ENCODE measurements at places on chromosomes 4 and X.

- DNase-seq, result no peak
These were observed 235.9 kb downstream of the RPA4 start for GRCh38 chrX:97119474-97120109.

GRCh38 chr4:38902695-38903094 is 35.1 kb downstream of the FAM114A1 start:
- peak; percentile 74 for DNase-seq

- DNase-seq, result no peak
These were observed 5.4 kb upstream of the GTPBP6 start for GRCh38 chrX:323721-324628.

GRCh38 chr4:1379351-1379781 is 26.9 kb downstream of the NKX1-1 start:
- no peak for DNase-seq

GRCh38 chr4:89268679-89269078 is 38.9 kb downstream of the GPRIN3 start:
- DNase-seq, result no peak

DNA sequence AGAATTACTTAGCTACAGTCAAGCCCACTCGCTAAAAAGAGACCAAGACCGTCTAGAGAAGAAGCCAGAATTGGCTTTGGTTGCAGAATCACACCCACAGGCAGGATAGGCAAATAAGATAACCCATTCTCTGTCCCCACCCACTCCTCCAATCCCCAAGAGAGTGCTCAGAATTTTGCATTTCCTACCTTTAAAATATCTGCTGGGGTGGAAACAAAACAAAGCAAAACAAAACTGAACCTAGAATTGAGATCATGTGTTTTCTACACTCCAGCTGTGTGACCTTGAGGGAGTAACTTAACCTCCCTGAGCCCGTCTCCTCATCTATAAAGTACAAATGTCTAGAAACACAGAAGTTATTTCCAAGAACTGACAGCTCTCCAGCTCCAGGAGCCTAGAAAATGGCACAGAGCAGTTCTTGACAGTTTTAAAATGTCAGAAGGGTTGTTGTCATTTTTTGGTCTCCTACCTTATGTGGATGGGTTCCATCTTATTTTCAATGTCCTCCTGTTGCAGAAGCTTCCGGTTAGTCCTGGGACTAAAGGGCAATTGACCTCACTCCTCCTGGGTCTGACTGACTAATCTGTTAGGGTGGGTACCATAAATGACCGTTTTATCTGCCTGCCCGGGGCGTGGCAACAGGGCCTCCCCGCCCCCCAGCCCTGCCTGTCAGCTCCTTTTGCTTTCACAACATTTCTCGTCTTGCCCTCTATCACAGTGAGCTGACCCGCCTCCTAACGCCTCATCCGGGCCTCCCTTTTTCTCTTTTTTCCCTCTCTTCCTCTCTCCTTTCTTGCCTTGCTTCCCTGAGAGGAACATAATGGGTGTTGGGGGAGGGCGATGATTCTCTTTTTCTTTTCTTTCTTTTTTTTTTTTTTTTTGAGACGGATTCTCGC is 114.0 kb downstream of the RBM47 start:
- no peak for DNase-seq

- no peak for DNase-seq
These were observed 70.1 kb upstream of the LSM6 start for GRCh38 chr4:146105464-146105863.

DNA sequence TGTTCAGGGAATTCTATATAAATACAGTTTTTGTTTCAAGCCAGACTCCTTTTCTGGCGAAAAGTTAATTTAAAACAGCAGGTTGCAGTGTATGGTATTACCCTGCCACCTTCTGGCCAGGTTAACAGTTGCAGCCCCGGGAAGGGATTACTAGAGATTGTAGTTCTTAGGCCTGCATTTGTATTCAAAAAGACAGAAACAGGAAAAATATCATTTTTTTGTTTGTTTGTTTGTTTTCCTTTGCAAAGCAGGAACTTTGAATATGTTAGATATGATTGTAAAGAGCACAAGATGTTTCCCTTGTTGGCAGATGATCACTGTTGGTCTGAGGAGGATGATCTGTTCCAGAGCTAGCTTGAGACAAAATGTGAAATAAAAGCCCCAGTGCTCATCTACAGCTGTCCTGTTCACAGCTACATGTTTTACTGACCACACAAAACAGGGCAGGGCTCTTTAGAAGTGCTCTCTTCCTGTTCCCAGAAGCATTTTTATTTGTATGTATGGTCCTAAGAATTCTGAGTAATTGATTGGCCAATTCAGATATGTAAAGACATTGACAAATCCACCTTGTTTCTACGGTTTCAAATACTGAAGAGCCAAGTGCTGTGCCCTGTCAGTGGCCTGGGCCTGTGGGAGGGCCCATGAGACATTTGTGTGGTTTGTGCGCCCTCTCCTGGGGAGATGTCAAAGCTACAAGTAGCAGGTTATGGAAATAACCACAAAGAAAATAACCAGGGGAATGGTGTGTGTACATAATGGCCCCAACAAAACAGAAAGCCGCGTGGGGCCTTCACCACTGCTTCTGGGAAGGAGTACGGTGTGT is 57.9 kb downstream of the CLDN22 start:
- DNase-seq, result peak; percentile 66

GRCh38 chrX:48937054-48937907 is 18.5 kb upstream of the PIM2 start:
- no peak for DNase-seq

GRCh38 chrX:41036668-41037326 is 48.4 kb upstream of the USP9X start:
- no peak for DNase-seq

DNA sequence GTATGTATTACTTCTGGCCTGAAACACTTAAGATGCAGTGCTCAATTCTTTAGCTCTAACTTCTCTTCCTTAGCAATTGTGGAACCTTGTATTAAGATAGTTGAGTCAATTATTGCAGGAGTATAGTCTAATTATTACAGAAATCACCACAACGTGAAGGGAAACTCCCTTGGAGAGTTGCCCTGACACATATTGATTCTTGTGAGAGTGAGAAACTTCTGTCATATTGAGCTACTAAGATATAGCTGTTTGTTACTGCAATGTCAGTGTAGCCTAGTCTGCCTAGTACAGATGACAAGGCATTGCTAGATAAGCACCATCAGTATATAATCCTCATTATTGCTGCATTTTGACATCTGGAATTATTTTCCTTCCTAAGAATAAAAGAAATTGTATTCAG is 82.7 kb upstream of the TEX13C start:
- no peak for DNase-seq

GRCh38 chr4:14792702-14793227 is 209.5 kb upstream of the CPEB2 start:
- DNase-seq, result no peak

DNA sequence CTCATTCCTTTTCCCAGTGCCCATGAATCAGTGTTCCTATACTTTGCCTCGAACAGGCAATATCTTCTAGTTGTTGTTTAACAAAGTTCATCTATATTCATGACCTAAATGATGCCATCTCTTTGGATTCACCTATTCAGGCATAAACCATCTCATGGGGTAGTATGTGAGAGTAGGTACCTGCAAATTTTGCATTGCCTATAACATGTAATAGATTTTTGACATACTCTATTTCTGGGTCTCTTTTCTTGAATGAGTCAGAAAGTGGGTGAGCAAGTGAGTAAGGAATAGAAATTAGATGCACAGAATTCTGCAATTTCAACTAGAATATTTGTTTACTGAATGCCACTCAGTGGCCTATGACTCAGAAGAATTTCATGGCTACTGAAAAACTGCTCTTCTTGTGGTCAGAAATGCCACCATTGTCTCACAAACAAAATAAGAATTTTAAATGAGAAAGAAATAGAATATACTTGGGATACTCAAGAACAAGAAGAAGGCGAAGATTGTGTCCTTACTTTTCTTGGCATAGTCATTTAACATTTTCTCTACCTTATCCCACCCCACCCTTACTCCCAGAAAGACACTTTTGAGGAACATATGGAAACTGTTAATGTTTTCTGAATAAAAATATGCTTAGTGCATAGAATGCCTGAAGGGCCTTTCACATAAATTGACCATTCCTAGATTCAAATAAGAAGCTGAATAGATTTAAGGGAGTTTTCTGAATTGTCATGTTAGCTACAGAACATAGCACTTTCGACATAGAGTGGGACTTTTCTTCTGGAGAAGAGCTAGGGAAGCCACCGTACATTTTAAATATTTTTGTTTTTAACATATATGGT is 86.8 kb downstream of the HHIP start:
- no peak for DNase-seq

DNA sequence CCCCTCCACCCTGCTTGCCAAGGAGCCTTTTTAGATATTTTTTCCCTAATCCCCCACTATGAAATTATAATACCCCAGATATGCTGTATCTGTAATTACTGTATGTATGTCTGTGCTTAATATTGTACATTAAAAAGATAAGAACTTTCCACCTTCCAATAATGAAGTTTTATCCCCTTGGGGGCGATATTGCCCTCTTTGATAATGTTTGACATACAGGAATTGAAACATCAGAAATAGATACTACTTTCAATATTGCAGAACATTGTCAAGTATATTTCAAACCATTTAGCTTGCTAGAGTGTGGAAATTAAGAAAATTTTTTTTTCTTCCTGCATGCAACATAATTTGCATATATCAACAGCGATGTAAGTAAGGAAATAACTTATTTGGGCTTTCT is 58.9 kb downstream of the NAF1 start:
- DNase-seq, result no peak

- DNase-seq, result no peak
These were observed 14.6 kb downstream of the SLITRK4 start for GRCh38 chrX:143621276-143621675.

- no peak for DNase-seq
These were observed 888.9 kb downstream of the PCDH18 start for GRCh38 chr4:136643416-136643815.

DNA sequence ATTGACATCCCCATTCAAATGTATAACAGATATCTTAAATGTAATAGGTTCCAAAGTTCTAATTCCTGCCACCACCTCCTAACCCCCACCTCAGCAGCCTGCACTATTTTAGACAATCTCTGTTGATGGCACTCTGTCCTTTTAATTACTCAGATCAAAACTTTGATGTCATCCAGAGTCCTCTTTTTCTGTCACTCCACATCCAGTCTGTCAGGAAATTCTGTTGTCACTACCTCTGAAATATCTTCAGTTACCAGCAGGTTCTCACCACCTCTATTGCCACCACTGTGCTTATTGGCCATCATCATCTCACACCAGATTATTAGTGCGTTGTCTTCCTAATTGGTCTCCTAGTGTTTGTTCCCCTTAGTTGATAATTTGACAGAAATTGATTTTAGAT is 76.2 kb downstream of the PTPN13 start:
- DNase-seq, result no peak

- no peak for DNase-seq
These were observed 879.3 kb upstream of the SLIT2 start for GRCh38 chr4:19372390-19372789.

GRCh38 chrX:48999030-48999429 is 3.0 kb downstream of the GRIPAP1 start:
- DNase-seq, result no peak

- no peak for DNase-seq
These were observed 88.6 kb downstream of the SHROOM3 start for GRCh38 chr4:76523593-76523992.

DNA sequence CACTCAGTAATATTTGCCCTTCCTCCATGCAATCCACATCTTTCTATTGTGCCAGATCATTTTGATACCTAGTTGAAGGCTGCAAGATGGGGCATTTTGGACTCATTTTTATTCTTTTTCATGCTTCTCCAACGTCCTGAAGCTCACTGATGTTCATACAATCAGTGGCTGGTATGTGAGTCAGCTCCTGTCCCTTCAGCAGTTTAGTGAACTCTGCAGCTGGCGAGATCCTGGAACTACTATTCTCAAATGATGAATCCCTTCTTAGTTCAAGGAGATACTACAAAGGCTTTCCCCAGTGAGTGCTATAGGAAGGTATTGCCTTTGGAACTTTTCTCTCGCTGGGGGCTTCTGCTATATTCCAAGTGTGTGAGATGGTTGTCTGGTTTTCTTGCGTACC is 9.6 kb upstream of the CCDC149 start:
- no peak for DNase-seq

GRCh38 chrX:57453901-57454300 is 137.9 kb upstream of the ZXDB start:
- no peak for DNase-seq

- no peak for DNase-seq
These were observed 78.1 kb downstream of the QDPR start for GRCh38 chr4:17433827-17434226.

- no peak for DNase-seq
These were observed 3.3 kb downstream of the PLS3 start for GRCh38 chrX:115564243-115564642.

- no peak for DNase-seq
These were observed 9.5 kb downstream of the WDR44 start for GRCh38 chrX:118355225-118355920.

DNA sequence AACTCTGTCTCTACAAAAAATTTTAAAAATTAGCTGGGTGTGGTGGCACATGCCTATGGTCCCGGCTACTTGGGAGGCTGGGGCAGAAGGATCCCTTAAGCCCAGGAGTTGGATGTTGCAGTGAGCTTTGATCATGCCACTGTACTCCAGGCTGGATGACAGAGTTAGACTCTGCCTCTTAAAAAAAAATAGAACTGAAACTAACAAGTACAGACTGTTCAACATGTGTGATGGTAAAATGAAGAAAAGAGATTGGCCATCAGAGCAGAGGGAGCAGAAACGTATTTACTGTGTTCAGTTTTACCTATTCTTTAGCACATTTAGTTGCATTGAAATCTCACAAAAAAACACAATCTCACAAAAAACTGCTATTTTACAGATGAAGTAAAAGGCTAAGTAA is 77.9 kb upstream of the NAP1L5 start:
- DNase-seq, result no peak

Measured in hippocampal formation (tissue), 2 donors.